Activated CD4-positive, alpha-beta T cell treated with anti-CD3 and anti-CD28 coated beads for 1 hour (primary cell): ENCODE measurements at places on chromosomes 12 and 14.

- DNase-seq = no peak
Observed at GRCh38 chr12:45944771-45945170, 45.6 kb downstream of the SCAF11 start.

DNA sequence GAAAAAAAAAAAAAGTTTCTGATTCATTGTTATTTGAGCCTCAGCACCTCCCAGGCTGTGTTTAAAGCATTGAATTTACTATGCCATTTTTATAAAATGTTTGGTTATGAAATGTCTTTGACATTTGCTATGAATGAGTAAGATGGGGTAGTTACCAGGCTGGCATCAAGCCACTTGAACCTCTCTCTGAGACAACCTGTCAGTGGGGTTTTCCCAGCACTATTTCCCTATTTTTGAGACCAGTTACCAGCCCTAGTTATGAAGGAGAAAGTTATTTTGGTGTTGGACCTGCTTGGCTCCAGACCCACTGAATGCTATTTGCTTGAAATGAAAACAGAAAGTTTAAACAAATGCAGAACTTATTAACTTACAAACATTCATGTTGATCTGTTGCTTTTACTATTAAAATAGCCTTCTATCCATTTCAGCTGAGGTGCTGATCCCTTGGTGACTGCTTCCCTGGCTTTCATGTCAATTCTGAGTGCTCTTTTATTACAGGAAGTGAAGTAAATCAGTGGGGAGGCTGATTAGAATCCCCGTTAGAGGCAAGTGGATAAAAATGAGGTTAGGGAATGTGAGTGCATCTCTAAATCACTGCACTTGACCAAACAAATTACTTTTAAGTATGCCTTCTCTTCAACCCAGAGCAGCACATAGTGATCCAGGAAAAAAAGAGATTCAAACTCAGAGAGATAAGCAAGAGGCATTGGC is 37.8 kb downstream of the LLPH start:
- no peak for DNase-seq

GRCh38 chr12:67424784-67425183 is 155.6 kb downstream of the CAND1 start:
- DNase-seq = no peak

DNA sequence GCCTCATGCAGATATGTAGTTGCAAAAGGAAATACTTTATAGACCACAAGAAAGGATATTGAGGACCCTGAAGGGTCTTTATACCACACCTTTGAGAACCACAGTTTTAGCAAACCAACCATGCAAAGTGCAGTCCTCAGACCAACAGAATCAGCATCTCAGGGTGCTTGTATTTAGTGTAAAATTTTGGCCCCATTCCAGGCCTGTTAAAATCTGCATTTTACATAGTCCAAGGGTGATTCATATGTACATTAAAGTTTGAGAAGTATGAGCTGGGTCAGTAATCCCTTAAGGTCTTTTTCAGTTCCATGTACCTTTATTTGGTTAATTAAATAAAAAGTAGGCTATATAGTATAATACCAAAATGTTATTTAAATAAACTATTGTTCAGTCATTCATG is 91.2 kb downstream of the WNK1 start:
- no peak for DNase-seq

GRCh38 chr14:67987606-67988005 is 168.0 kb downstream of the RAD51B start:
- DNase-seq = no peak

DNA sequence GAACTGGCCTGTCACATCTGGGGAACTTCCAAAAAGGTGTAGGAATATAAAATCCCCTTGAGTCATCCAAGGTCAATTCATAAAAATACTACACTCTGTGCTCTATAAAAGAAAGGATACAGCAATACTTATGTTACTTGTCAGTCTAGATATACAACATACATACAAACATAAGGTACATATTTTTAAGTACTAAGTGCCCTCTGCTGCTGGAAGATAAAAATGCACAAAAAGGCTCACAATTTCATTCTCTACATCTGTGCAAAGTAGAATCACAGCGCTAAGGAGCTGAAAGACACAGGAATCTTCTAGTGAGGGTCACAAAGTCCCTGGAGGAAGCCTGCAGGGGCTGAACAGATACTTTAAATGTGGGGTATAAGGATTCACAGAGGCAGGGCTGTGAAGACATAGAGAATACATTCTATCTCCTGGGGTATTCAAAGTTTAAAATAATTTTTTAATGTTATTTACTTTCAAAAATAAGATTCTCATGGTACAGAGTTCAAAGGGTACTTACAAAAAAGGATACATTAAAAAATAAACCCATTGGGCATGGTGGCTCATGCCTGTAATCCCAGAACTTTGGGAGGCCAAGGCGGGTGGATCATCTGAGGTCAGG is 10.2 kb upstream of the GOLGA5 start:
- no peak for DNase-seq

GRCh38 chr14:94398182-94398479 is 9.7 kb upstream of the SERPINA1 start:
- no peak for DNase-seq

DNA sequence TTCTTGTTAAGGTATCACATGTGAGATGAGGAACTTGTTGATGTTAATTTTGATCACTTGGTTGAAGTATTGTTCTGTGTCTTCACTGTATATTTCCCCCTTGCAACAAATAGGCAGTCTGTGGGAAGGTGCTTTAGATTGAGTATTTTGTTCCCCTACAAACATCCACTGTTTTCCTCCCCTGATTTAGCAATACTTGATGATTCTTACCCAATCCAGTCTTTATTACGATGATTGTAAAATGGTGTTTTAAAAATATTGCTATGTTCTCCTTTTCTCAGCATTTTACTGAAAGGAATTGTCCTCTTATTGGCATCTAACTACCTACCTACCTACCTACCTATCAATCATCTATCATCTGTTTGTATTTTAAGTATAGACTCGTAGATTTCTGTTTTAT is 66.3 kb downstream of the ETNK1 start:
- DNase-seq = no peak

- no peak for DNase-seq
Observed at GRCh38 chr14:20306079-20306423, 300 bp upstream of the TTC5 start.

DNA sequence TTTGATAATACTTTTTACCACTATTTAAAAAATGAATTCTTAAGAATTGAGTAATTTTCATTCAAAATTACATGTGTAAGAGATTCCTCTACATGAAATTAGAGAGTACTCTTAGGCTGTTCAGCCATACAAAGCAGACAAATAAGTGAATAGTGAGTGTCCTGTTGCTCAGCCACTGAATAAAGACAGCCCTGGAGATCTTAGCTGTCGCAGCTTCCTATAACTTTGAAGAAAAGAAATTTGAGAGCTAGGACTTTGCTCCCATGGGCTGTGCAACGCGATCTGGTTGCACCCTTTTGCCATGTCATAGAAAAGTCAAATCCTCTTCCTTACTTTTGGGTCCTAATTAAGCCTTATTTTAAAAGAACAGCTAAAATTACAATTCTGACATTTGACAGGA is 40.9 kb upstream of the LRIG3 start:
- no peak for DNase-seq

GRCh38 chr14:47678993-47679392 is 3.6 kb upstream of the MDGA2 start:
- DNase-seq = no peak

GRCh38 chr12:1435456-1435855 is 158.9 kb downstream of the FBXL14 start:
- no peak for DNase-seq

- peak; percentile 43 for DNase-seq
Observed at GRCh38 chr12:12560587-12561370, 1.9 kb downstream of the DUSP16 start.

GRCh38 chr12:29317556-29318363 is 63.2 kb downstream of the ERGIC2 start:
- DNase-seq = peak; percentile 13
